ENCODE measurements at places on chromosomes 6 and 20.
A peak's percentile ranks its signal among the peaks of the same experiment; 100 is the strongest.

GRCh38 chr6:158861686-158862381, 42.7 kb upstream of the EZR start:
- DNase-seq = no peak

DNA sequence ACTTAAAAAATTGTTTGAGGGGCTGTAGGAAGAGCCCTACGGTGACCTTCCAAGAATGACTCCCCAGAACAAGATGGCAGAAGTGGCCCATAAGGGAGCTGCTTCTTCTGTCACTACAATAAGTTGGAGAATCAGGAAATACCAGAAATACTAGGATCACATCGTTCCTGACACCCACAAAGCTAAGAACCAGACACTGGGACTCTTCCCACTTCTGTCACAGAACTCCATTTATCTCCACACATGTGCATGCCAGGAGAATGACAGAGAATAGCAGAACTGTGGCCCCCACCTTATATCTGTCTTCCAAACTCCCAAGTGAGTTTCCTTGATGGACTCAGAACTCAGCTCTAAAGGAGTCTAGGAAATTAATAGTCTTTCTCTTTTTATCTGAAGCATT, 54.6 kb upstream of the UBR2 start:
- DNase-seq = no peak

- no peak for DNase-seq
Measured at GRCh38 chr20:57653546-57653900, 33.3 kb upstream of the ZBP1 start.

DNA sequence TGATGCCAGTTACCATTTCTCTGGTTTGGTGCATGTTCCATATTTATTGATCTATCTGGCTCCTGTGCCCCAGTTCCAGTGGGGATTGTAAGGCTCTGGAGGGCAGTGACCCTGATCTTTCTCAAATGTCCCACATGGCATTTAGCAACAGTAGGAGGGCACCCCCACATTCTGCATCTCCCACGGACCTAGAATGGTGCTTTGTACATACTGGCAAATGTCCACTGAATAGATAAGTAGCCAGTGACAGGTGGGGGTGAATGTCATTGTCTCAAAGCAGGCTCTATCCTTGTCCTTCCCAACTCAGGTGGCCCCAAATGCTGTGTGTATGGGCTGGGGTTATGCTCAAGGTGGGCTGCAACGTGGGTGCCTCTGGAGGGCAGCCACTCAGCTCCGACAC, 84.2 kb downstream of the TMEM242 start:
- no peak for DNase-seq

DNA sequence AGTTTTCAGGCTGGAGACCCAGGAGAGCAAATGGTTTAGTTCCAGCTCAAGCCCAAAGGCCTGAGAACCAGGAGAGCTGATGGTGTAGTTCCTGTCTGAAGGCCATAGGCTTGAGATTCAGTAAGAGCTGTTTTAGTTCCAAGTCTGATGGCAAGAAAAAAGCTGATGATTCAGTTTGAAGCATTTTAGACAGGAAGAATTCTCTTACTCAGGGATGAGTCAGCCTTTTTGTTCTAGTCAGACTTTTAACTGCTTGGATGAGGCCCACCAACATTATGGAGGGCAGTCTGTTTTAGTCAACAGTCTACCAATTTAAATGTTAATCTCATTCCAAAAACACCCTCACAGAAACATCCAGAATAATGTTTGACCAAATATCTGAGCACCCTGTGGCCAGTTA, 2.5 kb downstream of the ZSCAN26 start:
- DNase-seq = no peak

DNA sequence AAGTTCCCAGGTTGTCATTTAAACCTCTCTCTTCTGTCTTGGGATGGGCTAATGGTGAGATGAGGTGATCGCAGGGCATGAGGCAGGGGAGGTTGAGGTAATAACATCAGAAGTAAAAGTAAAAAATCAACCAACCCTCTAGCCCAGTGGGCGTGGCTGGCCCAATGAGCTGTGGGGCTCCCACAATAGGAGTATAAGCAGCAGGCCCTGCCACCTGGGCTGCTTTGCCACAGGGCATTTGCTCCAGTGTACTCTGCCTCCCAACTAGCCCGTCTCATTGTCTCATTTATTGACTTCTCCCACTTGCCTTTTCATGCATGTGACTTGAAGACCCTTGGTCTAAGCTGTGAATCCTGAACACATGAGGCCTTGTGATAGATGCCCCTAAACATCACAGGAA, 62.8 kb downstream of the PHACTR3 start:
- no peak for DNase-seq

GRCh38 chr6:116016846-116017545, 43.7 kb downstream of the FRK start:
- DNase-seq = no peak

DNA sequence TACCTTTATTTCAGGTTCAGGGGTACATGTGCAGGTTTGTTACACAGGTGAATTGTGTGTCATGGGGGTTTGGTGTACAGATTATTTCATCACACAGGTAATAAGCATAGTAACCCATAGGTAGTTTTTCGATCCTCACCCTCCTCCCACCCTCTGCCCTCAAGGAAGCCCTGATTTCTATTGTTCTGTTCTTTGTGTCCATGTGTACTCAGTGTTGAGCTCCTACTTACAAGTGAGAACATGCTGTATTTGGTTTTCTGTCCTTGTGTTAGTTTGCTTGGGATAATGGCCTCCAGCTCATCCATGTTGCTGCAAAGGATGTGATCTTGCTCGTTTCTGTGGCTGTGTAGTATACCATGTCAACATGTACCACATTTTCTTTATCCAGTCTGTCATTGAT, 66.0 kb downstream of the STK4 start:
- DNase-seq = no peak

DNA sequence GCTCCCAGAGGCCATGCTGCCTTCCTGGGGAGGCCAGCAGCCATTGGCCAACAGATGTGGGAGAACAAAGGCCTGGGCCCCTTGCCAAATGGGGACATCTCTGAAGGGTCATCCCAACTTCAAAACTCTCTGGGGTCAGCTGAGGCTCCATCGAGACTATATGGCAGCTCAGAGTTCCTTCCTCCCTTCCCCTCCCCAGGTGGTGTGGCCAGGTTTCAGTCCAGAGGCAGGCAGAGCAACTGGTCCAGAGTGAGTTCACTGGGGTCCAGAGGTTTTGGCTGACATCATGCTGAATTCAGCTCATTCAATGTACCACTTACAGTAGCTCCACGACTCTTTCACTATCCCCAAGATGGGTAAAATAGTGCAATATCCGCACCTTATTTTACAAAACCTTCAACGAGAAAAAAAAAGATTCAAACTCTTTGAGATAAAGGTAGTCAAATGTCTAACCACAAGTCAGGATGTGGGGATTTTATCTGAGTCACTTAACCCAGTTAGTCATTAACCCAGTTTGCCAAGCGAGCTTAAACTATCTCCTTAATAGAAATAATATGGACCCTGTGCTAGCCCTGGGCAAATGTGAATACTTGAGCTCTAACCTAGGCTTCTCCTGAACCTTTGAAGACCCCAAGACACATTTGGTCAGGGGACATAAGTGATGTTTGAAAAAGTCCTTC, 108.4 kb upstream of the PLEKHG1 start:
- no peak for DNase-seq

GRCh38 chr20:5078399-5078958, 41.3 kb downstream of the PCNA start:
- DNase-seq = peak; percentile 53

DNA sequence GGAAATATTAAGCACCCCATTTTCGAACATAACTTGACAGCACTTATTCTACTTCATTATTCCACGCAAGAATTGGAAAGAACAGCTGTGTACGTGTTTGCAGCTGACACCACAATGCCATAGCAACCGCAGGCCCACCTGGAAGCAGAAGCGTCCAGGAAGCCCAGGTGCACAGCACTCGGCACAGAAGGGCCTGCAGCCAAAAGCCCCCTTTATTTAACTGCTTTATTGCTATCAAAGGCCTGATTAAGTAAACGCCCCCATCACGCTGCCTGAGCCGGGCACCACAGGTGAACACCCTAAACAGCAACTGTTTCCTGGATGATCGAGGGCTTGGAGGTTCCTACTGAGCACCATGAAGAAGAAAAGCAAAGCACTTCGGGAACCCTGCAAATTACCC, 6.3 kb downstream of the TAF4 start:
- DNase-seq = no peak

- DNase-seq = no peak
Measured at GRCh38 chr6:9398071-9398766, 962.9 kb upstream of the SLC35B3 start.

- no peak for DNase-seq
Measured at GRCh38 chr6:20328924-20329300, 72.8 kb upstream of the E2F3 start.

- peak; percentile 90 for DNase-seq
Measured at GRCh38 chr20:36573103-36573797, at the start of gene TGIF2. TSS of gene TGIF2 (plus strand) at chr20:36573597. CDS start at chr20:36578775, 5,178 bp downstream.
